ENCODE measurements at places on chromosomes 6 and 20.

GRCh38 chr6:1179571-1180459 is 132.1 kb upstream of the FOXQ1 start:
- DNase-seq: no peak

DNA sequence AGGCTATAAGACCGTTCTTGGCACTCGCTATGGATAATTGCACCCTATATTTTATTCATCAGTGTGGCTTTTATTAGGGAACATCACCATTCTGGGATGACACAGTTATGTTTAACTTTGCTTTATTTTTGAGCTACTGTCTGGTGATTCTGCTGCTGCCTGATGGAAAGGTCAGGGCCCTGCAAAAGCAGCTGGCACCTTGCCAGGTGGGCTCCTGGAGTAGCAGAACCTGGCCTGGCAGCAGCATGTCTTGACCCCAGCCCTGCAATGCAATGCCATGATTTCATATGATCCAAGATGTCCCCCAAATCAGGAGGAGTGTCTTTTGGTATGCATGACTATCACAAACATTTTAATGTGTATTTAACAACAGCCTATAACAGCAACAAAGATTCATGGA is 228.4 kb upstream of the RSPO3 start:
- no peak for DNase-seq

GRCh38 chr20:51661609-51662178 is 106.5 kb downstream of the ATP9A start:
- peak; percentile 42 for DNase-seq

GRCh38 chr20:14360416-14360815 is 23.0 kb upstream of the FLRT3 start:
- DNase-seq: no peak

DNA sequence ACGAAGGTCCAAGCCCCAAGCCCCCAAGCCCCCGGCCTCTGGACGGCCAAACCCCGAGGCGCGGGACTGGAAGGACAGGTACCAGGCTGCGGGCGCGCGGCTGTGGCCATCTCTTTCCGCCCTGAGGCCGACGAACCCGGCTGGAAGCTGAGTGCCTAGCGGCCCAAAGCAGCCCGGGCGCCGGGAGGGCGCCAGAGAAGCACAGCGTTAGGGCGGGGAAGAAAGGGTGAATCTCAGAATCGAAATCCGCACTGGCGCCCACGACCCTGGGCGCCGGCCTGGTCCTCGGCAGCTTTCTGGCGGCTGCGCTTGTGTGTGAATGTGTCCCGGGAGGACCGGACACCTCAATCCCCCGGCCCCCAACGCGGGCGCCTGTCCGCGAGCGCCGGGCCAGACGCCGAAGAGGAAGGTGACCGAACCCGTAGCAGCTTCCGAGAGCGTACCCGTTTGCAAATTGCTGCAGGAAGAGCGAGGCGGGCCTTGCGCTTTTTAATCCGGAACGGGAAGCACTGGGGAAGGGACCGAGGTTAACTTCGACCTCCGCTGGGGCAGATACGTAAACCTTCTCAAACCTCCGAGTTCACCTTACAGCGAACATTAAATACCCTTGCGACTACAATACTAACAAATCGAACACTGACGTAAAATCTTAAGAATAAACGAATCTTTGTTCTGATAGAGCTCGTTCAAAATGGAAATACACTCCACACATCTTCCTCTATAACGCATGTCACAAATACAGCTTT is 2.9 kb downstream of the NRN1 start:
- peak; percentile 38 for DNase-seq

- no peak for DNase-seq
These were observed 336.0 kb downstream of the SYNE1 start for GRCh38 chr6:152301021-152301764.

GRCh38 chr6:142851601-142852000 is 93.4 kb downstream of the HIVEP2 start:
- no peak for DNase-seq

GRCh38 chr6:45132059-45132458 is 196.1 kb upstream of the RUNX2 start:
- DNase-seq: no peak

- DNase-seq: no peak
These were observed 281.2 kb upstream of the SGK1 start for GRCh38 chr6:134599079-134599478.

DNA sequence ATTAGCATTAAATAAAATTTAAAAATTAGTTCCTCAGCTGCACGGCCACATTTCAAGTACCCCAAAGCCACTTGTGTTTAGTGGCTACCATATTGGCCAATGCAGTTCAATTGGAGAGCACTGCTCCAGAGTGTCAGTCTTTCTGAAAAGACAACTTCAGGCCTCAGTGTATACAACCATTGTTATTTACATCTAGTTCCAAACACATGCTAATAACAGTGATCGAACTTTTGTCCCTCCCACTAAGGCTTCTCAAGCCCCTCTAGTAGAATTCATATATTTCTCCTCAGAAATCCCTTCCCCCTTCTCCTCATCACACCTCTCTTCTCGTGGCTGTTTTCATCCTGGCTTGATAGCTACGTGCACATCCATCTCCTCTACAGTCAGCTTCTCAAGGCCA is 32.9 kb downstream of the HIVEP2 start:
- no peak for DNase-seq

- no peak for DNase-seq
These were observed 326.6 kb downstream of the COL12A1 start for GRCh38 chr6:74879234-74879633.

DNA sequence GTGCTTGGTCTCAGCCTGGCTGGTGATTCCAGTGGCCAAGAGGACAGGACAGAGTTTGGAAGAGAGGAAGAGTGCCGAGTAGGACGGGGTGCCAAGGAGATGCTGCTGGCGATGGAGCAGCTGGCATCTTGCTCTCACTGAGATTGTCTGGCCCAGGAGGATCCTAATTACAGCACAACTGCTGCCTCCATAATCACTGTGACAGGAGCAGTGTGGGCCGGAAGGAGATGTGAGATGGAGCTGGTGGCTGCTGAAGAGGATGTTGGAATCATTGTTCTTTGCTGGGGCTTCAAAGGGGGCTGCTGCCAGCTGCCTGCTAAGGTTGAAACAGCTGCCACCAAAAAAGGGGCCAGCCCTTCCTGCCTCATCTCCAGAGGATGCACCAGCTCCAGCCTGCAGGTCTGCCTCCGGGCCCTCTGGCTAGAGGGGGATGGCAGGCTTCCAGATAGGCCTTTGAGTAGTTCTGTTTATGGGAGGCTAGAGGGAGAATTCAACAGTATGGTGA is 214.4 kb downstream of the RNF144B start:
- DNase-seq: no peak

- DNase-seq: no peak
These were observed 58.0 kb downstream of the CD2AP start for GRCh38 chr6:47535316-47536225.

- no peak for DNase-seq
These were observed 66.2 kb downstream of the ROS1 start for GRCh38 chr6:117359581-117359980.

DNA sequence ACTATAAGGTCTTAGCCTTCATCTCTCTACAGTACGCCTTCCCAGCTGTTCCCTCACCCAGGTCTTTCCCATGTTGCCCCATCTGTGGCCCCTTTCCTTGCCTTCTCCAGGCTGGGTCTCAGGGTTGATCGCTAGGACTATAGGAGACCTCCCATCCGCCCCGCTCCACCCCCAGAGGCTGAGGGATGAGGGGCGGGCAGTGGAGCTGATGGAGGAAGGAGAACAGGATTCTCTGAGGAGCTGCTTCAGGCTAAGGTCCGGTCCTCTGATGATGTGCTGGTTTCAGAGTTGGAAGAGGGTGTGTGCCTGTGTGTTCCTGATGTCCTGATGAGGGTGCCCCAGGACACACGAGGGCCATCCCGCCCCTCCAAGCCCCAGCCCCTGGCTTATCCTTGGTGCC is 154.8 kb upstream of the QKI start:
- no peak for DNase-seq

DNA sequence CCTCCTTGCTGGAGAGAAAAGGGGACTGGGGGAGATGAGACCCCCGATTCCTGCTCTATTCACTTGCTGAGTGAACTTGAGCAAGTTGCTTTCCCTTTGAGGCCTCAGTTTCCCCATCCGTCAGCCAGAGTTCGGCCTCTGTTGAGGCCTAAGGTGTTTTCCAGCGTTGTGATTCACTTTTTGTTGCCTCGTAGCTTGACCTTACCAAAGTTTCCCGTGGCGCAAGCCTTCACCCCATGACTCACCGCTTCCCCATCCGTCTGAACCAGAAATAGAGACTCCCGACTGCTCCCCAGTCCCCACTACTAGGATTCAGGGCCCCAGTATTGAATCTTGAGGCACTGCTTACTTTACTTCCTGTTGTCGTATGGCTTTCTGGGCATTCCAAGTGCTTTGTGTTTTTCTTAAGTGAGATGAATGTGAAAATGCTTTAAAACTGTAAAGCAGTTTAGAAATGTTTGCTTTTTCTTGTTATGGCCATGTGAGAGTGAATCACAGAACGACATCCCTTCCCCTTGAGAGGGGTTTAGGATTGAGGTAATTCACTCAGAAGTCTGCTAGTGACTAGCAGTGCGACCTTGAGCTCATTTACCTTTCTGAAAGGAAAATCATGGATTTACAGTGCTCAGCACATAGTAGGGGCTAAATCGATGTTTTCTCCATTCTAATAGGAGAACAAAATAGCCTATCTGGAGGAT is 1.2 kb downstream of the CHMP4B start:
- peak; percentile 79 for DNase-seq

DNA sequence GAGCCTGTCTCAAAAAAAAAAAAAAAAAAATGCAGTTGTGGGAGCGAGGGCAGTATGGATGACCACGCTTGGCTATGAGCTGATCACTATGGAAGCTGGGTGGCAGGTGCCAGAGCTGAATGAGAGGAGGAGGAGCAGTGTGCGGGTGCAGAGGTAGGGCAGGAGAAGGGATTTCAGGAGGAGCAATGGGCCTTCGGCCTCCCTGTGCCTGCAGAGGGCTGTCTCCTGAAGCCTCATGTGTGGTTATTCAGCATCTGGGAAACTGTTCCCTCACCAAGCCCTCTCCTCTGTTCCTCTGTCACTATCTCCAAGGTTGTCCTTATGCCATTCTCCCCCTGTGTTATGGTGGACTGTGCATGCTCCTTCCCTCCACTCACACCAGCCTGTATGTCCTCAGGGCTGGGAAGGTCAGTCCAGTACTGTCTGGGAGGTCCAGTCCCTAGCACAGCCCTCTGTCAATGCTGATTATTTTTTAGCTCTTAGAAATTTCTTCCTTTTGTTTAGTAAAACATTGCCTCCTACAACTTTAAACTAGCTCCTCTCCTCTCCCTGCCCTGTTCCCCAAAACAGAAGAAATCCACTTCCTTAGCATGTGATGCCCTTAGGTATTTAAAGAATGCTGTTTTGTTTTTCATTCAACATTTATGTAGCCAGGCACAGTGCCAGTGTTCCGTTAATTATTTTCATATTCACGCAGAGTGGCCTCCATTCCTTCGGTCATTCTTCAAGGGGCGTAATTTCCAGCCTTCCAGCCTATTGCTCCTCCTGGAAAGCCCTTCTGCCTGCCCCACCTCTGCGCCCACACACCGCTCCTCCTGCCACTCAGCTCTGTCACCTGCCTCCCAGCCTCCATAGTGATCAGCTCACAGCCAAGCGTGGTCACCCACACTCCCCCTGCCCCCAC is 48.9 kb downstream of the CNBD2 start:
- no peak for DNase-seq

- no peak for DNase-seq
These were observed 78.1 kb upstream of the FAM83B start for GRCh38 chr6:54768494-54768893.

GRCh38 chr20:33105316-33105924 is 26.0 kb downstream of the BPIFB4 start:
- DNase-seq: no peak

DNA sequence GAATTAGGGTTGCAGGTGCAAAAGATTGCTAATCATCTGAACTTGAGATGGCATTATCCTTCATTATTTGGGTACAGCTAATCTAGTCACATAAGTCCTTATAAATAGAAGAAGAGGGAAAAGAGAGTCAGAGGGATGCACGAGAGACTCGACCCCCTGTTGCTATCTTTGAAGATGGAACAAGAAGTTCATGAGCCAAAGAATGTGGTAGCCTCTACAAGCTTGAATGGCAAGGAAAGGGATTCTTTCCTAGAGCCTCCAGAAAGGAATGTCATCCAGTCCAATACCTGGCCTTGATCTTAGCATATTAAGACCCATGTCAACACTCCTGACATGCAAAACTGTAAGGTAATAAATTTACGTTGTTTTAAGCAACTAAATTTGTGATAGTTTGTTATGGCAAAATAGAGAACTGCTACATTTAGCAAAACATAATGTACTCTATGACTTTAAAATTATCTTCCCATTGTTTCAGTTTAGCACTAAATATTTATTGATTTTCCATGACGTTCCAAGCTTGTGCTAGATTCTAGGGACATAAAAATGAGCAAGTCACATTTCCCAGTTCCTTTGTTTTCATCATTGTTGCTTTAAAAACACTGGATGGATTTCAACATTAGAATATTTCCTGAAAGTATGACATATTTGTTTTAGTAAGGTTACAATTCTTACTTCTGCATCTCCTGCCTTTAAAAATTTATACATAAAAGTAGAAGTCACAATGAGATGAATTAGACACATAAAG is 12.7 kb downstream of the MANEA start:
- DNase-seq: no peak

DNA sequence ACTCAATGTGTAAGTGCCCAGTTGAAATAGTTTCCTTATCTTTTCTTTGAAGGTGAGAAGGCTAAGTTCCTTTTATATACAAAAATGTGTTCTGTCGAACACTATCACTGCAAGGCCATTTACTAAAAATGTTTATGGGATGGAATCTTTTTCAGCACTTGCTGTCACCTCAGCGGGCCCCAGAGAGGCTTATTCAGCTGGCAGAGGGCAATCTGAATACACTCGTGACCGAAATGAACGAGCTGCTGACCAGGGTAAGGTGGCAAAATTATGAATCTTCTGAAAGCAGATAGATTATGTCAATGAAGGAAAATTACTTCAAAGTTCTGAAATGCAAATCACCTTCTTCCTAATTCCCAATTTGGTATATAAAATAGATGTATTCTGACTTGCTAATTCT is 340.2 kb downstream of the ARHGAP18 start:
- DNase-seq: no peak

DNA sequence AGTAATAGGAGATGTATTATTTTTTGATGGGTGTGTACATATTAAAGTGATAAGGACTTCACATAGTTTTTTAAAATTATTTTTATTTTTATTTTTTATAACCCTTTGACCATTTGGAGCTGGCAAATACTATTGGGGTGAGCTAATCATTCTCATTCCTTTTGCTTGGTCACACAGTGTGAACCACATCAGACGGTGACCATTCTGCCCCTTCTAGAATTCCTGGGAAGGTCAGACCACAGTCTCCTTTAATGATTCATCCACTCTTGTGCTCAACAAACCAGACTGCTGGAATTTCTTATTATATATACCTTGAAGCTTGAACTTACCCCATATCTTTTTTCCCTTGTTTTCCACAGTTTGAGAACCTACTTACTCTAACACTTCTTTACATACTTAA is 23.9 kb upstream of the PRL start:
- DNase-seq: no peak

DNA sequence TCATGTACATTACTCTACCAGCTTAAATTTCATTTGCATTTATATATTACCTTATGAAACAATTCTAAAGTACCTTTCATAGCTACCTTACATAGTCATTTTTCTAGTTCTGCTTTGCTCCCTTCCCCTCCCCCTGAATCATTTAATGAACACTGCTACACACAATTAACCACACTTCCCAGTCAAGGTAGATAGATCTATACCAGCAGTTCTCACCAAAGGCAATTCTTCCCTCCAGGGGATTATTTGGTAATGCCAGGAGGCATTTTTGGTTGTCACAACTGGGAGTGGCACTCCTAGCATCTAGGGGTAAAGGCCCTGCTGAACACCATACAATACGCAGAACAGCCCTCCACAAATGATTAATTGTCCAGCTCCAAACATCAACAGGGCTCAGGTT is 143.9 kb upstream of the SHLD1 start:
- DNase-seq: no peak

GRCh38 chr6:140201787-140202458 is 827.5 kb upstream of the CITED2 start:
- DNase-seq: no peak

All from CD4-positive, alpha-beta T cell treated with Interleukin-1 beta for 1 hour (primary cell).